A549 treated with Hydrocortisone at 1 μM for 4 hours (cell line): ENCODE measurements at places on chromosomes 7 and 10. TPM values are rescaled to one million over a fixed set of nuclear protein-coding genes. Genes with fewer than 3 reads are reported as not detected.

Gene CCNY
- 45.6 to 64.8 TPM (median 52.8 TPM) in 5 replicates for total RNA-seq

Gene ZNF365
- total RNA-seq, result 0.83 to 1.2 TPM (median 1.0 TPM) in 5 replicates

Gene CPN1
- total RNA-seq, result 0.16 to 0.39 TPM (median 0.28 TPM) in 5 replicates

Gene ZNF680
- total RNA-seq, result 1.4 to 3.2 TPM (median 2.0 TPM) in 5 replicates

Gene ANKRD22
- total RNA-seq, result 0.20 to 0.31 TPM (median 0.30 TPM) in 5 replicates

Gene EPHA1
- total RNA-seq, result 0.02 to 0.21 TPM (median 0.10 TPM) in 4 of 5 replicates, not detected in the other

Gene LAMB4
- total RNA-seq, result 0.10 to 0.47 TPM (median 0.15 TPM) in 5 replicates

Gene ZNF37A
- 4.0 to 7.0 TPM (median 5.0 TPM) in 5 replicates for total RNA-seq

Gene FBXO24
- total RNA-seq, result 0.07 to 0.35 TPM (median 0.28 TPM) in 5 replicates

Gene MYH16
- 0.24 to 0.41 TPM (median 0.35 TPM) in 5 replicates for total RNA-seq

Gene NKX1-2
- total RNA-seq, result 0.03 TPM in 4 of 5 replicates, not detected in the other

Gene HSPA12A
- total RNA-seq, result 7.9 to 11.3 TPM (median 9.4 TPM) in 5 replicates

Gene ADAP1
- 3.0 to 4.5 TPM (median 4.0 TPM) in 5 replicates for total RNA-seq

Gene BAG3
- total RNA-seq, result 230 to 264 TPM (median 258 TPM) in 5 replicates

Gene CALHM3
- total RNA-seq, result 0.22 to 0.50 TPM (median 0.41 TPM) in 5 replicates

Gene INSYN2A
- 1.3 to 2.1 TPM (median 1.6 TPM) in 5 replicates for total RNA-seq

Gene VWC2
- total RNA-seq, result not detected in 5 replicates

Gene SLC16A12
- total RNA-seq, result 0.43 to 0.89 TPM (median 0.55 TPM) in 5 replicates

Gene SORCS1
- total RNA-seq, result not detected in 5 replicates
